ENCODE measurements at places on chromosomes 16 and 17.
A peak's percentile ranks its signal among the peaks of the same experiment; 100 is the strongest.

GRCh38 chr16:69386596-69386995 lies 789 bp upstream of the TERF2 start:
- no peak for DNase-seq

DNA sequence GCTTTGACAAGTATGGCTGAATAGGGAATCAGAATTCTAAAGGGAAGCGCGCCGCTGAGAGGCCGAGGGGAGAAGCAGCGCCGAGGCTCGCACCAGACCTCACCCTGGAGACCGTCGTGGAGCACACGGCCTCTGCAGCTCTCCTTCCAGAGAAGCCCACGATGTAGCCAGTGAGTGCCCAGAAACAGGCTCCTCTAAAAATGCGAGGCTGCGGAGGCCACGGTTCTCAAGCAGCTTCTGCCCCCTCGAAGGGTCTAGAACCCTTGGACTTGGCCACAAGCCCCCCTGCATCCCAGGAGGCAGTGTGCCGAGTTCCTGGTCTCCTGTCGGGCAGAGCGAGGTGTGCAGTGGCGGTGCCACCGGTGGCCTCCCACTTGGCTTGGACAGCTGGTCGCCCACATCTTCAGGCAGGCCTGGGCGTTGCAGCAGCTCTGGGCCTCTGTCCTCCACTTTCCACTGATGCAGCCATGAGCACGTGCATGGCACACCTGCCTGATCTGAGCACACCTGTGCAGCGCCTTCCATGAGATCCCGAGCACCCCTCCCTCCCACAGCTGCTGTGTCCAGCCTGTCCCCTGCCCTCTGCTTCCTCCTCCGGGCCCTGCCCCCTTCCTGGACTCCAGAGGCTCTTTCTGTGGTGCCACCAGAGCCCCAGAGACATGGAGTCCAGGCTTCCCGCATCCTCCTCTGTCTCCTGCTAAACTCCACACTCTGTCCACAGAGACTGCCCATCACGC lies 18.9 kb upstream of the WDR45B start:
- no peak for DNase-seq

GRCh38 chr17:56593646-56594319 lies at the start of gene NOG:
Gene NOG (plus strand): TSS chr17:56593699. CDS start chr17:56594224, 525 bp downstream.
- peak; percentile 19 for DNase-seq

GRCh38 chr16:49200223-49200820 lies 81.3 kb downstream of the CBLN1 start:
- DNase-seq: no peak

DNA sequence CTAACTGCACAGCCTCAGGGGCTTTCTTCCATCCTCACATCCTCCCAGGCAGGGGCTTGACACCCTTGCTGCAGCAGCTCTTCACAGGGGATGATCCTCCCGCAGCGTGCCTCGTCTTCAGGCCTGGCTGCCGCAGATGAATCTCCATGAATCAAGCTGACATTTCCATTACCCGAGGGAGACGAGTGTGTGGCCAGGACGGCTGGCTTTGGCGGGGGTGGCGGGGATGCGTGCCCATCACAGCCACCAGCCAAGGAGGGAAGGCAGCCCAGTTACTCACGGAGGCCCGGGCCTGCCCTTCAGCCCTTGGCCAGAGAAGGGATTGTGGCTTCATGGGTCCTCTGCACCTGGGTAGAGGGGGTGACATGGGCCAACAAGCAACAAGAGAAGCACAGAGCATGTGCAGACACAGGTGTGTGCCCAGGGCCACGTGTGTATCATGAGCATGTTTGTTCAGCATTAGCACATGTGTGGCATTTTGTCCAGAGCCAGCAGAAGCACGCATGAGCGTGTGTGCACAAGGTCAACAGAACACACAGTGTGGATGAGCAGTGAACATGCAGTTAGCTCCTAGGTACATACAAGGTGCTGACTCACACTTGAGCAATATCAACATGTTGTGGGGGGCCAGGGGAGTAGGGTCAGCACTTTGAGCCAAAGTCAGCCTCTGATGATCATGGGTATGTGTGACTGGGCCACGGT lies 236.4 kb downstream of the KATNIP start:
- no peak for DNase-seq

GRCh38 chr17:42362245-42362961 lies 25.8 kb downstream of the STAT3 start:
- DNase-seq: no peak

DNA sequence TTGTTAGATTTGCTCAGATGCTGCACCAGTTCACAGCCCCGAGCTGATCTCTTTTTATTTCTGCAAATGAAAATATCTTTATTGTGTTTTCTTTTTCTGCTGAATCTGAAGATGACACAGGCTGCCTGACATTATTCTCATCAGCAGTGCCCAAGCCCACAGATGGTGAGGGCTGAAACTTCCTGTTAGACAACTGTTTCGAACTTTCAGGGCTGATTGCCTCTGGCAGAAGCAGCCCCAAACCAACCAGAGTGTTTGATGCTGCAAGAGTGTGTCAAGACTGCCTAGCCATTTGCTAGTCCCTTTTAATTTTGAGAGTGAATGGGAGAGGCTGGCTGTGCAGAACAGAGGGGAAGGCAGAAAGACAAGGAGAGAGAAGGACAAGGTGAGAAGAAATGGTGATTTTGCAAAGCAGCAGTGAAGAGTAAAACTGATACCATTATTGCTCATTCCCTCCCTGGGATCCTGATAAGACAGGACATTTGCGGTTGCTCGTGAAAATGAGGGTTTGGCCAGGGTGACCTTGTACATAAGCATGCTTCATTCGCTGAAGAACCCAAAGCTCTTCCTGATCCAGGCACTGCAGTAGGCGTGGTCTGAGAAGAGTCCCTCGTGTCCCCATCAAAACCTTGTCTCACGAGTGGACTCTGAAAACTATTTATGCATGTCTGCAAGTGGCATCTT lies 77.2 kb downstream of the TMEM114 start:
- DNase-seq: no peak

DNA sequence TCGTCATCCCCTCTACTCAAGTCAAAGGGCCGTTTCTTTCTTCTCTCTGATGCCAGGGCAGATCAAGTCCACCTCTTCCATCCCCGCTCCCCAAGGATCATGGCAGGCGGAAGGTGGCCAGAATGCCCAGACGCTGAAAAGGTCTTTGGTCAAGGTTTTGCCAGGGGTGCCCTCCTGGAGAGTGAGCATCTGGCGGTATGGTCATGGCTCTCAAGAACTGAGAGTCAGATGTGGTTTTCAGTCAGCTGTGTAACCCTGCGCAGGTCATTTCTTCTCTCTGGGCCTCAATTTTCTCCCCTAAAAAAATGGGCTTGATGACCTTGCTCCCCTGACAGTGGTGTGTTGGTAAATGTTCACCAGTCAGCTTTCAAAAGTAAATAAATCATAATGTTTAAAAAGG lies 12.4 kb downstream of the FOXN1 start:
- DNase-seq: no peak

DNA sequence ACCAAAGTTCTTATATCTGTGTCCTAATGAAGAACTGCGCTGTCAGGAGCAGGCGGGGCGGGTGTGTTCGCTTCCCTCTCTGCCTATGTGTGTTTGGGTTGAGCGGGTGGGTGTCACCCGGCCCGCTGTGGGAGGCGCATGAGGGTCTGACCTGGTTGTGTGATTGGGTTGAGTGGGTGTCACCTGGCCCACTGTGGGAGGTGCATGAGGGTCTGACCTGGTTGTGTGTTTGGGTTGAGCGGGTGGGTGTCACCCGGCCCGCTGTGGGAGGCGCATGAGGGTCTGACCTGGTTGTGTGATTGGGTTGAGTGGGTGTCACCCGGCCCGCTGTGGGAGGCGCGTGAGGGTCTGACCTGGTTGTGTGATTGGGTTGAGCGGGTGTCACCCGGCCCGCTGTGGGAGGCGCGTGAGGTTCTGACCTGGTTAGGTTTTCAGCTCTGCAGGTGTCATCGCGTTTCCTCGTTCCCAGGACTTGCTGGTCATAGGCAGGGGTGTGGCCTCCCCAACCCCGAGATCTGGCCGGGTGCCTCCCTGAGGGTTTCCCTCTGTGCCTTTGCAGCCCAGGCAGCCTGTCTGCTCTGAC lies 69.6 kb upstream of the ZNF750 start:
- peak; percentile 26 for DNase-seq

- no peak for DNase-seq
Measured at GRCh38 chr17:53971361-53971760, 148.6 kb downstream of the KIF2B start.

DNA sequence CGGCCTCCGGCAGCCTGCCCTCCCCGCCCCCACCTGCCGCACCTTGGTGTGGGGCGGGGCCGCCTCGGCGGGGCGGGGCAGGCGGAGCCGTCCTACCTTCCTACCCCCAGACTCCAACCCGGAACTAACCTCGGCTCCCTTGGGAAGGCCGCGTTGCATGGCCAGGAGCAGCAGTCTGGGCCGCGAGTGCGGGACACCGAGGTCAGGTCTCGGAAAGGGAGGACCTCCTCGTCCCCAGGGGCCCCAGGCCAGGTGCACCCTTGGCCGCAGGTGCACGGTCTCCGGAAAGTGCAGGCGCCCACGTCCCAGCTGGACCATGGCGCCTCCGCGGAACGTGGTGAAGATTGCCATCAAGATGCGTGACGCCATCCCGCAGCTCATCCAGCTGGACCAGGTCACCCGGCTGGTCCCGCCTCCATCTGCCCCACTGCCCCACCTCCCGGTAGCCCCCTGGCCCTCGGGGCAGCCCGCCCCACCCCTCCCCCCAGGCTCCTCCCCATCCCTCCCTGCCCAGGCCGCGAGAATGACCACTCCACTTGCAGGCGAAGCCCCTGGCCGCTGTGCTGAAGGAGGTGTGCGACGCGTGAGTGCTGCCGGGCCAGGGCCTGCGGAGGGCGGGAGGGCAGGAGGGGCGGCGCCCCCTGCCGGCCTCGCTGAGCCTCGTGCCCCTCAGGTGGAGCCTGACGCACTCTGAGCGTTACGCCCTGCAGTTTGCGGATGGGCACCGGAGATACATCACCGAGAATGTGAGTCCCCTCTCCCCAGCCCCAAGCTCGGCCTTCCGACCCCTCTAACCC lies at the start of gene ELMO3:
TSS of gene ELMO3 (plus strand) at position 121 of the 797 bp plus-strand sequence. CDS start at position 317, 196 bp downstream.
- no peak for DNase-seq

GRCh38 chr17:39635614-39636176 lies 1.2 kb upstream of the STARD3 start:
- no peak for DNase-seq

GRCh38 chr17:2952174-2952845 lies 111.1 kb downstream of the OR1D5 start:
- DNase-seq: no peak

DNA sequence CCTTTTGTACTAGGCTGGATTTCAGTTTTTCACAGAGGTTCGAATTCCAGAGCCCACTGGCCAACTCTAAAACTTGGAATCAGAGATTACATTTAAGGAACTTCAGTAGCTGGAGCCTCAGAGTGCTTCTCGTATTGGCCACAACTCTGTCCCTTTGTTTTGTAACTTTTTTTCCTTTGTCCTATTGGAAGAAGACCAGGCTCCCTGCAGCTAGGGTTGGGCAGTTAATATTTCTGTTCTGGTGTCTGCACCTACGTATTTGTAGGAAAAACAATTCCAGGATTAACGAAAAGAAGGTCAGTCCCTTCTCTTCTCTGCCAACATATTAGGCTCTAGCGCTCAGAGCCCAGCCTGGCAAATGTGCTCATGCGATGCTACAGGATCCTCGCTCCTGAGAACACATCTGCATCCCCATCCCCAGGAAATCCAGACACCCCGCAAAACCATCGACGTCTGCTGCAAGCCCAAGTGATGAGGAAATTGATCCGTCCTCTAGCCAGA lies 1.9 kb downstream of the CDH11 start:
- no peak for DNase-seq

GRCh38 chr17:72604518-72604917 lies 483.7 kb downstream of the SOX9 start:
- DNase-seq: no peak

- DNase-seq: no peak
Measured at GRCh38 chr16:87461466-87461991, 31.3 kb downstream of the ZCCHC14 start.

DNA sequence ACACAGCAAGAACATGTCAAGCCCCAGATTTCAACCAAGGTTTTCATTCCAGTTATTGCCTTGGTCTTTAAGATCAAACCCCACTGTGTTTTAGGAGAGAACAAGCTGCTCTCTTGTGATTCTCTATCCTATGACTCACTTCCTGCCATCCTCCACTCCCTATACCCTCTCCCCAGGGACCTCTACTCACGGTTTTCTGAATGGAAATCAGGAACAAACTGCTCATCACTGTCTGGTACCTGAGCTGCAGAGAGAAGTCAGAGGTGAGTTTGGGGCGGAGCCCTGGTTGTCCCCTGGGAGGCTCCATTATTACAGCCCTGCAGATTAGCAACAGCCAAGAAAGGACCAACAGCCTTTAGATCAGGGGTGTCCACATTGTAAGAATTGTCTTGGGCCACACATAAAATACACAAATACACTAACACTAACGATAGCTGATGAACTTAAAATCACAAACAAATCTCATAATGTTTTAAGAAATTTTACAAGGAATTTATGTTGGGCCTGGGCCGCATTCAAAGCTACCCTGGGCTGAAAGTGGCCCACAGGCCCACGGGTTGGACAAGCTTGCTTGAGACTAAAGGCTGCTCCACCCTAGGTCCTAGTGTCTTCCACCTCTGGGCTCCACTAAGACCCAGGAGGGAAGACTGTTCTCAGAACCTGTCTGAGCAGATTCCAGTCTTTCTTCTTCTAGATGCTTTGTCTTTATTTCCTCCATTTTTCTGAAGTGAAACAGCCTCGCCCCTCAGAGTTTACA lies 9.7 kb downstream of the ETV4 start:
- DNase-seq: no peak

DNA sequence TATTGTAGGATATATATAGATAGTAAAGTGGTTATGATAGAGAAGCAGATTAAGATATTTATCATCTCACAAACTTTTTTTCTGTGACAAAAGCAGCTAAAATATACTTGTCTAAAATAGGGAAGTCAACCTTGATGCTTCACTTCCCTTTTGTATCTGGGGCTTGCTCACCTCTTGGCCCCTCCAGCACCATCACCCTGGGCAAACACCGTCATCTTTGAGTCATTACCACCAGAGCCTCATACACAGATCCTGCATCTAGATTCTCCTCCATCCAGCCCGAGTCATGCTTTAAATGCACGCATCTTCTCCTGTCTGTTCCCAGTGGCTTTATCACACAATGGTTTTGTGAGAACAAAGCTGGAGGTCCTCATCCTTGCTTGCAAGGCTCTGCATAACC lies 1062.7 kb upstream of the EEF2KMT start:
- DNase-seq: no peak

DNA sequence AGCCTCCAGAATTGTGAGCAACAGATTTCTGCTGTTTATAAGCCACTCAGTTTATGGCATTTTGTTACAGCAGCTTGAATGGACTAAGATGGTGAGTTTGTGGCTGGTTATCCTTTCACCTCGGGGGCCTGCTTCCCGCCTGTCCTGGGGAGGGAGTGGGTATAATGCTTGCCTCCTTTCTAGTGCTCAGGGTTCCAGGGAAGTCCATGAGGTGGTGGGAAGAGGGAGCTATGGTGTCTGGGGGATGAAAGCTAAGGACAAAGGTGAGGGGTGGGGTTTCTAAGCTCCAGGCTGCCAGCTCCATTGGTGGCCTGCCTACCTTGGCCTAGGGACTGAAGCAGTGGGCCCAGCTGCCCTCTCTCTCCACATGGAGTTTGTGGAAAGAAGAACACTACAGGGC lies 50.2 kb upstream of the SDK2 start:
- DNase-seq: no peak

GRCh38 chr16:79618041-79618691 lies 17.6 kb upstream of the MAF start:
- no peak for DNase-seq

DNA sequence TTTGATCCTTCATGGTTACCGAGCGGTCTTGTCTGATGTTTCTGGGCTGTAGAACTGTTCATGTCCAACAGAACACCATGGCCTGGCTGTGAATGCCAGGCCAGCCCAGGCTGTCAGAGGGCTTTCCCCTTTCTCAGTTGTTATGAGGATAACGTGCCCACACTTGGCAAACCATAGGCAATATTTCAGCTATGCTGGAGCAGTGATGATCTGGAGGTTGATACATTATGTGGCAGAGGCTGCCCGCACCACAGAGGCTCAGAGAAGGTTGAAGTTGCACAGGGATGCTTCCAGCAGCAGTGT lies 92.9 kb downstream of the C16orf78 start:
- DNase-seq: no peak
